Iris pigment epithelial cell (primary cell): ENCODE measurements at places on chromosomes 6 and 20.

DNA sequence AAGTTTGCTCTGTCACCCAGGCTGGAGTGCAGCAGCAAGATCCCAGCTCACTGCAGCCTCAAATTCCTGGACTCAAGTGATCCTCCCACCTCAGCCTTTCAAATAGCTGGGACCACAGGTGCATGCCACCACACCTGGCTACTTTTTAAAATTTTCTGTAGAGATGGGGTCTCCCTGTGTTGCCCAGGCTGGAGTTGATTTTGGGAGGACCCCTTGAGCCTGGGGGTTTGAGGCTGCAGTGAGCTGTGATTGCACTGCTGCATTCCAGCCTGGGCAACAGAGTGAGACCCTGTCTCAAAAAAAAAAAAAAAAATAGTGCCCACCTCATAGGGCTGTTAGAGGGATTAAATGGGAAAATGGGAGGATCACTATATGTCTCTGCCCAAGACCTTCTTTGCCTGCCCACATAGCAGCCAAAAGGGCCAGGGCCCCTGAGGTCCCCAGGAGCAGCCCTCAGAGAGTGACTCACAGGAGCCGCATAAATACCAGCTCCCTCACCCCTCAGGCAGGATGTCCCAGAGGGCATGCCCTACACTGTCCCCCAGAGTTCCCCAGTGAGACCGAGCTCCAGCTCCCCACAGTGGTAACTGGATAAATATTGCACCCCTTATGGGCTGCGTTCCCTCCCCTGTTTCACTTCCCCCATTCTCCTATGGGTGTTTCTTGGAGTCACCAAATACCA is 11.7 kb upstream of the MDGA1 start:
- no peak for DNase-seq

DNA sequence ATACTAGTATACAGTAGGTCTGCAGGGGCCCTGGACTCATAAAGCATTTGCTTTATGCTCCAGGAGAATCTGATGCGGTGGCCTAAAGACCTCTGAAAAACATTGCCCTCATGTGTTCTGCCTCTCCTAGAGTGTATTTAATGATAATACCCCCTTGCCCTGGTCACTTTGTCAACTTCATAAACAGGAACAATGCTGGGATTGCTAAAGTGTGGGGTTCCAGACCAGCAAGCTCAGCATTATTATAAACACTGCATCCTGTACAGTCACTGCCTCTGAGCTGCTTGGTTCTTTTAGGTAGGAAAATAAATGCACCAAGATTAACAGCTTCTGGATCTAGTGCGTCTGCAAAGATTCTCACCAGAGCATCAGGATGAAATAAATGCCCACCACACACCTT is 12.2 kb downstream of the TREM1 start:
- no peak for DNase-seq

GRCh38 chr20:10316582-10316981 is 98.0 kb downstream of the SNAP25 start:
- DNase-seq: no peak

DNA sequence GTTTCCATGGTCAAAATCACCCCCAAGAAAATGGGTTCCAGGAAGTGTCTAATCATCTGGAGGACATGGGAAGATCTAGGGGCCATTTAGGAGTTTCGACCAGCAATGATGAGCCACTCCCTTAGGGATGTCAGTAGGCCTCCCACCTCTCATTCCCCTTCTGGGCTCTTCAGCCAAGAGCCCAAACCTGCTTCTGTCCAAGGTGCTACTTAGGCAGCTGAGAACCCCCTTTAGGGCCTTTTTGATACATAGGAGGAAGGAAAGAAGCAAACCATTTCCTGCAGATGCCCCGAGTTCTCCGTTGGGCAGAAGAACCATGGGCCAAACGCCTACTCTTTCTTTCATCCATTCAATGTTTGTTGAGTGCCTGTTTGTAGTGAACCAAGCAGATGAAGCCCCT is 141.4 kb upstream of the RIN2 start:
- no peak for DNase-seq

GRCh38 chr6:90983462-90983861 is 396.6 kb upstream of the MAP3K7 start:
- no peak for DNase-seq

GRCh38 chr20:36213362-36213761 is 22.9 kb upstream of the AAR2 start:
- DNase-seq: no peak
